Subcutaneous preadipocyte (primary cell): ENCODE measurements at places on chromosomes 7 and 10. TPM values are rescaled to one million over a fixed set of nuclear protein-coding genes. Genes with fewer than 3 reads are reported as not detected.

ITPRID1 gene
- total RNA-seq: not detected in 2 replicates

ADAM8 gene
- 0.73 and 1.4 TPM in 2 replicates for total RNA-seq

ADAMTS14 gene
- total RNA-seq: 2.6 and 3.1 TPM in 2 replicates

OPN1SW gene
- total RNA-seq: not detected in 2 replicates

DGKI gene
- total RNA-seq: 3.5 and 5.9 TPM in 2 replicates

PTCD1 gene
- total RNA-seq: 7.0 and 8.6 TPM in 2 replicates

BTBD16 gene
- total RNA-seq: not detected in 2 replicates

NCF1 gene
- total RNA-seq: not detected in 2 replicates

CCL24 gene
- total RNA-seq: not detected in 2 replicates

FAM25A gene
- not detected in 2 replicates for total RNA-seq

STOX1 gene
- under 0.01 TPM in 2 replicates for total RNA-seq

HGF gene
- 345 and 402 TPM in 2 replicates for total RNA-seq

PODXL gene
- 0.73 and 14.7 TPM in 2 replicates for total RNA-seq

RAMP3 gene
- not detected in 2 replicates for total RNA-seq

RTKN2 gene
- total RNA-seq: 0.37 and 0.39 TPM in 2 replicates

NCAPG2 gene
- total RNA-seq: 18.7 and 31.7 TPM in 2 replicates

GCK gene
- total RNA-seq: 0.73 and 1.6 TPM in 2 replicates

RNLS gene
- total RNA-seq: 10.8 and 14.0 TPM in 2 replicates

CHAT gene
- not detected in 2 replicates for total RNA-seq

HPSE2 gene
- total RNA-seq: under 0.01 TPM in 2 replicates

ENO4 gene
- under 0.01 TPM in 1 of 2 replicates, not detected in the other for total RNA-seq

MSS51 gene
- 1.5 and 2.5 TPM in 2 replicates for total RNA-seq

EDRF1 gene
- 18.4 and 27.6 TPM in 2 replicates for total RNA-seq

GRID2IP gene
- total RNA-seq: not detected in 2 replicates

PLAU gene
- total RNA-seq: 26.8 and 63.9 TPM in 2 replicates

WDR86 gene
- 0.78 and 1.8 TPM in 2 replicates for total RNA-seq

GPR37 gene
- total RNA-seq: not detected in 2 replicates

ZSCAN21 gene
- total RNA-seq: 7.7 and 8.0 TPM in 2 replicates
